ENCODE measurements at places on chromosomes 2 and 18.

- DNase-seq, result no peak
Measured at GRCh38 chr2:96679848-96680247, 37.3 kb downstream of the FER1L5 start.

DNA sequence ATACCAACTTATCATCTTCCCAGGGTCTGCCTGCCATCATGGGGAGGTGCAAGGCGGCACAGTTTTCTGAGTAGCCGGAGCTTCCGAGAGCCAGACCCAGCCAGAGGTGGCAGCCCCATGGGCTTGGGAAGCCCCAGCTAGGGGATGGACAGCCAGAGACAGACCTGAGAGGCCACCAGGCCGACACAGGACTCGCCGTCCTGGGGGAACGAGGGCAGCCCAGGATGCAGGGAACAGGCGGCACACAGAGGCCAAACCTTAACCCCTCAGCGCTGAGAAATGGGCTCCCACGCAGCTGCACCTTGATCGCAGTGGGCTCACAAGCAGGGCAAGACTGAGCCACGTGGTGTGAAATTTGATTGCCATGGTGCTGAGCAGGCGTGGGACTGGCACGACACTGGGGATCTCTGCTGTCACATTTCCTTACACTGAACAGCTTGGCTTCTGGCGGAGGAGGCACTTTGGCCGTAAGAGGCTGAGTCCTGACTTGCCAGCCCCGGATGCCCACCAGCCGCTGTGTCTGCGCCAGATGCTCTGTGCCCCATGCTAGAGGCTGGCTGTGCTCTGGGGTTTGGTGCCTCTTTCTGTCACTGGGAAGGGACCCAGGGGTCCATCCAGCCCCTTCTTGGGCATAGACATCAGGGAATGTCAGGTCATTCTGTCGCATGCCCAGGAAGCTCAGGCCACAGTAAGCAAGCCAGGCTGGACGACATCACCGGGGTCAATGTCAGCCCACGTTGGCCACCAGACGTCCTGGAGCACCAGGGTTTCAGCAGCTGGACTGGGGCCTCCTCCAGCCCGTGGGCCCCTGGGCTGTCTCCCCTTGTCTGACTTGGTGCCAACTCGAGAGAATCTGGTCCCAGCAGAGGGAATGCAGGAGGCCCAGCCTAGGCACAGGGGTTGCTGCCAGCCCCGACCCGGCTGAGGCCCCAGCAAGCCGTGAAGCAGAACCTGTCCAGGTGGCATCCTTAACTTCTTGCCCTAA is 312.1 kb upstream of the MYT1L start:
- DNase-seq, result no peak

DNA sequence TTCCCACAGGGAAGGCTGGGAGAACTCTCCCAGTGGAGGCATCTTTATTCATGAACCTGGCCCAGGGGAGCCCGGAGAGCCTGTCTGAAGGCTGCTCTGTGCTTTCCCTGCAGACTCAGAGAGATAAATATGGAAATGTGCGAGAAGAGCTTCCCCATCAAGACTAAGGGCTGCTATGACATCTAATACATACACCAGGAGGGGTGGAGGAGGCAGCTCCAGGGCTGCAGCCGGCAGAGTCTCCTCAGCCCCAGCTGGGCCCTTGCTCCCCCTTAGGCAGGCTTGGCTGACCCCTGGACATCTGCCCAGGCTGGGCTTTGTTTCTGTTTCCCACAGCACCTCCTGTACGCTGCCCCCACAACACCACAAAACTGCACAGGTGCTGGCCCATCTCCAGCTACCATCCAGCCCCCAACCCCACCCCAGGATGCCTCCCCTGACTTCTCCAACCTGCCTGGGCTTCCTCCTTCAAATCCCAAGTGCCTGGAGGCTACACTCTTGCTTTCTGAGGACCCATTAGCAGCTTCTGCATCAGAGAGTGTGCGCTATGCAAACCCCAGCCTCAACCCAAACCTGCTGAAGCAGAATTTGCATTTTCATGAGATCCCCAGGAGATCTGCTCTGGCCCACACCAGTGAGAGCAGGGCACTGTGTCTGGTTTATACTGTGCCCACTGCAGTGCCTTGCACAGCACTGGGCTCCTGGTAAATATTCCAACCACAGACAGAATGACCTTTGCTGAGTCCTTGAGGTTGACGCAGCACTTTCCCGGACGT is 96.8 kb downstream of the VSNL1 start:
- DNase-seq, result no peak

DNA sequence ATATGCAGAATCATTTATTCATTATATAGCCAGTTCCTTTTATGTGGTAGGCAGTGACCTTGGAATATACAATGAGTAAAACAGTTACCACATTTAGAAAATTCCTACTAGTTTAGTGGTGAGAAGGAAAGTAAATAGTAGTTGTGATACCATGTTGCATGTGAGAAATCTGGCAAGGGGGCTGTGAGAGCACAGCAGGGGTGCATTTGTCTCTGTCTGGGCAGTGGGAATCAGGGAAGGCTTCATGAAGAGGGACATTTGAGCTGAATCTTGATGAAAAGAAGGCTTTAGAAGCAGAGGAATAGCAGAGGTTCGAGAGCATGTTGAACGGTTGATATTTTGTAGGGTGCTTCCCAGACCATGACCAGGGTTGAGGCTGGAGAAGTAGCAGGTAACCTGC is 78.7 kb downstream of the RAB3GAP1 start:
- no peak for DNase-seq

- no peak for DNase-seq
Measured at GRCh38 chr18:24985586-24985985, 366.4 kb downstream of the ZNF521 start.

GRCh38 chr2:134468164-134468563 is 214.3 kb downstream of the MGAT5 start:
- no peak for DNase-seq

Measured in LoVo (cell line).